Esophagus squamous epithelium (tissue), 5 donors: ENCODE measurements at places on chromosomes 5 and 9.

- DNase-seq, result no peak
Measured at GRCh38 chr5:35990941-35991611, at the start of gene UGT3A1. TSS of gene UGT3A1 (minus strand) at chr5:35991390. CDS start at chr5:35991240, 150 bp downstream.

DNA sequence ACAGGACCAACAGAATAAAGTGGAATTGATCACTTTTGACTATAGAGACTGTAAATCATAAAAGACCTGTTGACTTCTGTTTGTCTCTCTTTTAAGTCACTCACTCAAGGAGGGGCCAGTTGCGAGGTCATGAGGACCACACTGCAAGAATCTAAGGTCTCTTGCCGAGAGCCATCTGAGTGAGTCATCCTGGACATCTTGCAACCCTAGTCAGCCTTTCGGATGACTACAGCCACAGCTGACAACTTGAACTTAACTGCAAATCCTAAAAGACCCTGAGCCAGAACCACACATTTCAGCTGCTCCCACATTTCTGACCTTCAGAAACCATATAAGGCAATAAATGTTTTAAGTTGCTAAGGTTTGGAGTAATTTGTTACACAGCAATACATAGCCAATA is 129.7 kb upstream of the RAD23B start:
- DNase-seq, result no peak

DNA sequence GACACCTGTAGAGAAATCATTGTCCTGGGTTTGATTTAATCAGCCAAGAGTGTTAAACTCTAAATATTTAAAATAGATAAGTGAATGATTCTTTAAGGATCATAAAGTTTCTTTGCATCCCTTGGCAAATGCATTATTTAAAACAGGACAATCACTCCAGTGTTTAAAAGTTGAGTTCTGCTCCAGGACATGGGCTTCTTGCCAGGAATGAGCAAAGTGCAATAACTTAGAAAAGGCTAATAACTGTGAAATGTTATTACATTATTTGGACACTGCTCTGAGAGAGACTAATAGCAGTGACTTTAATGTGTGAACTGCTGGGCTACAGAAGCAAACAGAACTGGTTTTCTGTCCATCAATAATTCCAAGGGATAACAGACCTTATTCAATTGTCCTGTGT is 283.3 kb downstream of the GABRB2 start:
- no peak for DNase-seq

GRCh38 chr5:105922574-105922973 is 1748.2 kb downstream of the EFNA5 start:
- DNase-seq, result no peak

DNA sequence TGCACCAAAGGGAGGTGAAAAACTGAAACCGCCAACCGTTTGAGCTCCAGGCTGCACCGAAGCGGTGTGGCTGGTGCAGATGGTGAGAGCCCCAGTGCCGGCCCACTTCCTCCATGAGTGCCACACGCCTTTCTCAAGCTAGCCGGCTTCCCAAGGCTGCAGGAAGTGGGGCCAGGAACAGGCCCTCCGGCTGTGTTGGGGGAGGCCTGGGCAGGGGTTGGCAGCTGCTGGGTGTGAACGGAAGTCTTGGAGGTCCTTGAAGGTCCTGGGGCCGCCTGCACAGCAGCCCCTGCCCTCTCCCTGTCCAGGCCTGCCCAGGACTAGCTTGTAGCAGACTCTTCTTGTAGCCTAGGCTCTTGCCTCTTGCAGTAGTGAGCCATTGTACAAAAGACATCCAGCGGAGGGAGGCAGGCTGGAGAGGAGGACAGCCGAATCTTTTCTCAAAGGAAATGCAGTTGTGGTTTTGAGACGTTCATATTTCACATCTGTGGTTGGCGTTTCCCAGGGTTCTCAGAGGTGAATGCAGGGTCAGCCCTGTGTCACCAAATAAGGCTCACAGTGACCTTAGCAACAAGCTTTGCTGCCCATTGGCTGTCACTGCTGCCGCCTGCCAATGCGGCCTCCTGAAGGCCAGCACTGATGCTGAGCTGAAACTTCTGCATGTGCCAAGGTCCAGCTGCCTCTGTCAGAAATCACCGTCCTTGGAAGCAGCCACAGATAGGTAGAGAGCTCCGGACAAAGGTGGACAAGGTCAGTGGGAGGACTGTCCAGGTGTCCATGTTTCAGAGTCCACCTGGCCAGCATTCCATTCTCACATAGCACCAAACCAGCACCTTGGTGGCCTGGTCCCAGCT is 23.9 kb downstream of the IRF1 start:
- DNase-seq, result no peak

- DNase-seq, result no peak
Measured at GRCh38 chr5:57685516-57686255, 203.1 kb upstream of the ACTBL2 start.

DNA sequence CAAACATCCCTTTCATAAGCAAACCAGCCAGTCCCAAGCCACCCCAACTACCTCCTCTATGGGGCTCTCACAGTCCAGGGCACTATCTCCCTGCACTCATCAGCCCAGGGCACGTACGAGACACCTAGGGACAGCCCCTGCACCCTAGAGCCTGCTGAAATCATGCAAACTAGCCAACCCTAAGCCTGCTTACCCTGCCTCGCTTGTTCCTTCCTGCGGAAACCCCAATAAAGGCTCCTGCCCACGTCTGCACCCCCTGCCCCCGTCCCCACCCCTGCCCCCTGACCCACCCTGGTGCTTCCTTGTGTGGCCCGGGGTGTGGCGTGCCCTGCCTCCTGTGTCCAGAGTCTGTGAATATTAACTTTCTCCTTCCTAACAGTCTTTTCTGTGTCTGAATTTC is 135.9 kb downstream of the GADD45G start:
- no peak for DNase-seq

DNA sequence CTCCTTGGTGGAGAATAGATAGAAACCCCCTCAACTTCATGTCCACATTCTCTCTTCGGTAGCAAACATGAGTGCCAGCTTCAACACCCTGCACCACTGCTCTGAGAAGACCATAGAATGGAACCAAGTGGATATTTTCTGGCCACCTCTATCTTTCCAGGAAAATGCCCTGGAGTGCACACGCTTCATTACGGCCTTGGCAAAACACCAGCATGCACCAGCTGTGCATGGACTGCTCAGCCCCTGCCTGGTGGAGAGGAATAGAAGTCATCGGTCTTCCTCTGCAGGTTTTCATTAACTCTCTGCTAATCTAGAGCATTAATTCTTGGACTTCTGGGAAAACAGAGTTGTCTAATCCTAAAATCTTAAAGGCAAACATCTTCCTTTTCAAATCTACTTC is 211.6 kb upstream of the TMEM161B start:
- DNase-seq, result no peak

DNA sequence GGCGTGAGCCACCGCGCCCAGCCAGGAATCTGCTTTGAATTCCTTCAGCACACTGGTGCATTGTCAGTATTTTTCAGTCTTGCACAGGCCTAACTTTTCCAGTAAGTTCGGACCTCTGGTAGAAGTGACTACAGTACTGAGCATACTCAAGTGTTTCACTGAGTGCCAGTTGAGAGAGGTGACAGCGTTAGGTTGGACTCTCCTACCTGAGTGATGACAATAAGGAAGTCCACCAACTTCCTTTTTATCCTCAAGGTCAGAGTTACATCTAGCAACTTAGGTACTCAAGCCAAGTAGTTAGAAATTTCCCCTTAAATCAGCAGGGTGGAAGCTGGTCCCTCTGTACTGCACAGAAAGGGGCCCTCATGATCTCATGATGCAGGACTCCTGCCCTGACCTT is 26.0 kb upstream of the FSD1L start:
- no peak for DNase-seq

GRCh38 chr5:135222771-135223170 is 176.3 kb downstream of the MACROH2A1 start:
- no peak for DNase-seq

DNA sequence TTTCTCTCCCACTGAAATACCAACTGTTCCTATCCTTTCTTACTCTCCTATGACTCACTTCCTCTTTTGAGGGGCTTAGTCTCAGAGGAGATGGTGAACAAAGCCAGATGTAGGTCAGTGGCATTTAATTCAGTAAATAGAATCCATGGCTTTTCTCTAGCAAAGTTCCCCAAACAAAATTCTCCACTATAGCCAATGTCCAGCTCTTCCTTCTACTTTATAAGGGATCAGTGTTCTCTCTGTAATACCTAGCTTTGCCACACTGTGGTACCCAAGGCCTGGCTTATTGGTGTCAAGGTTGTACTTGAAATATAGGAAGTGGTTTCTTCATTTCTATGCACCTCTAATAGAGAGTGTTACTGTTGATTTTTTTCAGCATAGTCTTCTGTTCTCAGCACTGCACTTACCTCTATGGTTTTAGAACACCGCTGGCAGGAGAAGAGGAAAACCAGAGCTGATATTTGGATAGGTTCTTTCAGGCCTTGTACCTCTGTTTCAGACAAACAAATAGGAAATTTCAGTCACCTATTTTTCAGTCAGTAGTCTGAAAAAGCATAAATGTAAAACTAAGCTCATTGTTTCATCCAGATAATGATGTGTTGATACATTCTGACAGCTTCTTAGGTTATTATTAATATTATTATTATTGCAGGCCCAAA is 40.6 kb upstream of the ITGA2 start:
- DNase-seq, result no peak

DNA sequence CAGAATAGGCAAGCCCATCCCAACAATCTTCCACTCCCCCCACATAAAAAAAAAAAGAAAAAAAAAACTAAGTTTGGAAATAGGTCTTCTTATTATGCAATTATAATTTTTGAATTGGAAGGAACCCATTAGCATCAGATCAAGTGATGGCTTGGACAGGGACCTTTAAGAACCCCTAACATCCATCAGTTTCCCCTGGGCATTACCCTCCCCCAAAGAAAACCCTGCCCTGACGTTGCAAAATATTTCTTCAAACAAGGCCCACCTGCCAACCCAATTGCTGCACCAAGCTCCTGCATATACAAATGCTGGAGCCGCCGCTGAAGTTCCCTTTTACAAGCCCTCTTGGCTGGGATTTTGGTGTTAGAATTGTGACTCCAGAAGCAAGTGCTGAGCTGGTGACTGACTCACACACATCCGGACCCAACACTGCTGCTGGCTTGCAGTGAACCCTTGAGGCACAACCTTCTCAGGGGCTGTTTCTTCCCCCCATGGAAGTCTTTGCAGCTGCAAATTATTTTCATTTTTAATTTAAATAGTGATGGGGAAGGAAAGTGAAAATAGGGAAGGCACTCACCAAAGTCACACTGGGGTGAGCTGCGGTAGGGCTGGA is 56.1 kb upstream of the AFAP1L1 start:
- no peak for DNase-seq

DNA sequence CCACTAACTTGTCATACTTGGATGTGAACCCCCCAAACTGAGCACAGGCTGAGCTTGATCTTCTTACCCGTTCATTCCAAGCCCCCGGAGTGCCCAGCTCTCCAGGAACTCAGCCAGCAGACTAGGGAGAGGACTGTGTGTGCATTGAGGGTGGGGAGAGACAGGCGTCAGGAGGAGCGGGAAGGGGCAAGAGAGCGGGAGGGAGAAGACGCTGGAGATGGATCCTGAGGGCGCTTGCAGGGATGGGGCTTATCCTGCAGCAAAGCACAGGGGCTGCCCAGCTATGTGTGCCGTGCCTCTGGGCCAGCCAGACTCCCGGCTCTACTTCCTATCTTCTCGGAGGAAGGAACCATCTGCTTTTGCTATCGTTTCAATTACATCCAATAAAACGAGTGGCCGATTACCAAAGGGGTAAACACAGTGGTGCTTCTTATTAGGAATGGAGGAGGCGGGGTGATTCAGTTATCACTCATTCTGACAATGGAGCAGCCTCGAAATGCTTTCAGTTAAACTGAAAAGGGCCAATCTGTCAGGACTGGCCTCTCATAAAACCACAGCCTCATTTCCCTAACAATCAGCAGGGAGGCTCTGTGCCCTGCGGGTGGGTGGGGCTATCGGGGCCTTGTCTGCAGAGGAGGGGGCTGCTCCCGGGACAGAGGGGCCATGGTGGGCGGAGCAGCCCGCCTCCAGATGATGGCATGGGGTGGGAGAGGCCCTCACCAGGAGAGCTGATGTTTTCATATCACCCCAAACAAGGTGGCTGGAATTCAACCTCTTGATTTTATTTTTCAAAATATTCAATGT is 168.2 kb downstream of the DAB2IP start:
- DNase-seq, result no peak

DNA sequence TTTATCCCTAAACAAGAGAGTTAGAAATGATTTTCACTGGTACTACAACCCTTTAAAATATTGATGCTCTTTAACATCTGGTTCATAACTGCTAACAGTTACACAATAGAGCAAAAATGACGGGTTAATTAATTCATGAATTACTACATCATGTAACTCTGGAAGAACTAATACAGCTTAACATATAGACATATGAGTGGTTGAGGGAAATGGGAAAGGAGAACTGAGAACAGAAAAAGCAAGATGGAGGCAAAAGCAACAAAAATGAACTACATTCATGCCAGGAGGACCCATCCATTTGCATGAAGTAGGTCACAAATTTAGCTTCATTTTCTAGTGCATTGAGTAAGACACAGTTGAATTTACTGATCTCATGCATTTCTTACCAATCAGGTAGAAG is 61.8 kb downstream of the C9 start:
- no peak for DNase-seq

- no peak for DNase-seq
Measured at GRCh38 chr9:127397646-127398274, 791 bp downstream of the SLC2A8 start.

DNA sequence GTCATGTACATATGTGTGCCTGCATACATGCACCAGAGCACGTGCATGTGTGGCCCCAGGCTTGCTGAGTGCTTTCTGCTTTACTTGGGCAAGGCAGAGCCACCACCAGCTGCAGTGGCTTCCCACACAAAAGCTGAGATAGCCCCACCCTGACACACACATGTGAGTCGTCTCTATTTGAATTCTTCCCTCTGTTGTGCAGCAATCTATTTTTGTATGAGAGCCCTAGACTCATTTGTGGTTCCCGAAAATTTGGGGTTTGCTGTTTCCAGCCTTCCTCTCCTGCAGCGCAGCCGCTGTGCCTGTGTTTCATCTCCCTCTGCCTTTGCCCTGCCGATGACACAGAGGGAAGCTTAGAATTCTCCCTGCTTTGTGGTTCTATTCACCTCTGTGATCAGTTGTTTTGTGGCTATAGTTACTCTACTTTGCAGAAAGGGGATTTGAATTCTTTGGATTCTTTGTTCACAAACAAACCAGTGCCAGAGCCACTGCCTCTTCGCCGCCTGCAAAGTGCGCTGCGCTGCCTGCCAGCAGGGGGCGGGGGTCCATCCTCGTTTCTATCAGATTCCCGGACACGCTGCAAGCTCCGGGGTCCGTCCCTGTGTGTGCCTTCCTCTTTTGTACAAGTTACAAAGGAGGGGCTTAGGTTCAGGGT is 95.8 kb upstream of the DAP start:
- no peak for DNase-seq

- no peak for DNase-seq
Measured at GRCh38 chr9:87678650-87679355, 47.1 kb upstream of the CTSL start.

GRCh38 chr5:76040806-76041205 is 42.4 kb upstream of the SV2C start:
- DNase-seq, result no peak

DNA sequence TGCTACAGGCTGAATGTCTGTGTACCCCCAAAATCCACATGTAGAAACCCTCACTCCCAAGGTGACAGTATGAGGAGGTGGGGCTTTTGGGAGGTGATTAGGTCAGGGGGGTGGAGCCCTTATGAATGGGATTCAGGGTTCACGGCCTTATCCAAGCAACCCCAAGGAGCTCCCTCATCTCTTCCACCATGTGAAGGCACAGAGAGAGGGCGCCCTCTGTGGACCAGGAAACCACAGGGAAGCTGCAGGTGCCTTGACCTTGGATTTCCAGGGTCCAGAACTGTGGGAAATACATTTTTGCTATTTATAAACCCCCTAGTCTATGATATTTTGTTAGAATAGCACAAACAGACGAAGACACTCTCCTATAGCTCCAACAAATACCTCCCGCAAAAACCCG is 53.6 kb upstream of the IRX2 start:
- no peak for DNase-seq
